ENCODE measurements at places on chromosomes 16 and 17.

DNA sequence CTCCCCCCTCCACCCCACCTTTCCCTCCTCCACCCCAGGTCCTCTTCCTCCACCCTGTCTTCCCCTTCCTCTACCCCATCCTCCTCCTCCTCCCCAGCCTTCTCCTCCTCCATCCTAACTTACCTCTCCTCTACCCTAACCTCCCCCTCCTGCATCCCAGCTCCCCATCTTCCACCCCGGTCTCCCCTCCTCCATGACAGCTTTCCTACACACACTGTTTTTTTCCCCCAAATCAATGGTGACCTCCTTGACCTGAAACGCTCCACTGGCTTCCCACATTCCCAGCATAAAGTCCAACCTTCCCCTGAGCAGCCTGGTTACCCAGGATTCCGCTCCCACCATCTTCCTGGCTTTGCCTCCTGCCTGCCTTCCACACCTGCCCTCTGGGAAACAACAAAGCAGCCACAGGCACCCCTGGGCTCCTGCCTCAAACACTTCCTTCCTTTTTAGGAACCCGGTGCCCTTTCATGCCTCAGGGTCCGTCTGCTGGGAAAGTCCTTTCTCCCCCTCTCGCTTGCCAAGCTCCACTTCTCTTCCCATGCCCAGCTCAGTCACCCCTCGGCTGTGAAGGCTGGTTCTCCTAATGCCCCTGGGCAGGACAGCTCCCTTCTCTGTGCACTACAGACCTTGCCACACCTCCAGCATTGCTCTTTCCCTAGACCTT is 2.1 kb downstream of the RGS9 start:
- DNase-seq, result no peak

DNA sequence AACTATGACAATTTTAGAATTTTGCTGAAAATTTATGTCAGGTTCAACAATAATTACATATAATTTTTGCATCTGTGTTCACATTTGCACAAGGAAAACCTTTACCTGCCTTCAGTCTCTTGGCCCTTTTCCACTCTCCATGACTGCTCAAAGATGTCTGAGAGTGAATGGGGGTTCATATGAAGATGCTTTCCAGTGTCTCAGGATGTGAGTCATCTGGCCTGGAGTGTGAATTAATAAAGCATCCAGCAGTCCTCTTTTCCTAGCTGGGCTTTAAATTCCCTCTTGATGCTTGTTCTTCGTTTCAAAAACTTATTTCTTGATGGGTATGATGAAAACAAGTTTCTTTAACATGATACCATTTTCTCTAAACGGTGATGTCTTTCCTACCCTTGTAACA is 99.9 kb downstream of the CDK5R1 start:
- DNase-seq, result no peak

DNA sequence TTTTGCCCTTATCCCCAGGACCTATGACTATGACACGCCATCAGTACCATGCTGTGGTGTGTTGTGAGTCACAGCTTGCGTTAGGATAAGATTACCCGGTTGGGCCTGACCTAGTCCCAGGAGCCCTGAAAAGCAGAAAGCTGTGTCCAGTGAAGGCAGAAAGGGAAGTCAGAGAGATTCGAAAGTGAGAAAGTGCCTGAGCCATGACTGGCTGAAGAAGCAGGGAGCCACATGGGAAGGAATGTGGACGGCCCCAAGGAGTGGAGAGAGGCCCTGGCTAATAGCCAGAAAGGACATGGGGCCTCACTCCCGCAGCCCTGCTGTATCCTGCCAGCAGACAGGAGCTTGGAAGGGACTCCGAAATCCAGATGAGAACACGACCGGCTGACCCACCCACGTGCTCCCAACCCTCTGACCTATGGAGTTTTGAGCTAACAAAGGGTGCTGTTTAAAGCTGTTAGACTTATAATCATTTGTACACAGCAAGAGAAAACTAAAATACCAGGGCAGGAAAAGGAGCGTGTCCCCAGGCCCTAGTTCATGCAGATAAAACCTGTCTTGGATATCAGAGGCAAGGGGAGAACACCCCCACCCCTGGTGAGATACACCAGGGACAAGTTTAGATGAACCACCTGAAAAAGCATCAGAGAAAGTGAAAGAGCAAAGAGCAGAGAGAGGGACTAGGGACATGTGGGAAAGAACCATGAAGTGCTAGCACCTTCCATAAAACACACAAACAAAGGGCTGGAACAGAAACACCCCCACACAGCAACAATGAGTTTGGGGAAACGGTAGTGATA is 115.3 kb downstream of the SLC39A11 start:
- no peak for DNase-seq

- DNase-seq, result no peak
Observed at GRCh38 chr17:62075308-62075815, 10.3 kb upstream of the MED13 start.

DNA sequence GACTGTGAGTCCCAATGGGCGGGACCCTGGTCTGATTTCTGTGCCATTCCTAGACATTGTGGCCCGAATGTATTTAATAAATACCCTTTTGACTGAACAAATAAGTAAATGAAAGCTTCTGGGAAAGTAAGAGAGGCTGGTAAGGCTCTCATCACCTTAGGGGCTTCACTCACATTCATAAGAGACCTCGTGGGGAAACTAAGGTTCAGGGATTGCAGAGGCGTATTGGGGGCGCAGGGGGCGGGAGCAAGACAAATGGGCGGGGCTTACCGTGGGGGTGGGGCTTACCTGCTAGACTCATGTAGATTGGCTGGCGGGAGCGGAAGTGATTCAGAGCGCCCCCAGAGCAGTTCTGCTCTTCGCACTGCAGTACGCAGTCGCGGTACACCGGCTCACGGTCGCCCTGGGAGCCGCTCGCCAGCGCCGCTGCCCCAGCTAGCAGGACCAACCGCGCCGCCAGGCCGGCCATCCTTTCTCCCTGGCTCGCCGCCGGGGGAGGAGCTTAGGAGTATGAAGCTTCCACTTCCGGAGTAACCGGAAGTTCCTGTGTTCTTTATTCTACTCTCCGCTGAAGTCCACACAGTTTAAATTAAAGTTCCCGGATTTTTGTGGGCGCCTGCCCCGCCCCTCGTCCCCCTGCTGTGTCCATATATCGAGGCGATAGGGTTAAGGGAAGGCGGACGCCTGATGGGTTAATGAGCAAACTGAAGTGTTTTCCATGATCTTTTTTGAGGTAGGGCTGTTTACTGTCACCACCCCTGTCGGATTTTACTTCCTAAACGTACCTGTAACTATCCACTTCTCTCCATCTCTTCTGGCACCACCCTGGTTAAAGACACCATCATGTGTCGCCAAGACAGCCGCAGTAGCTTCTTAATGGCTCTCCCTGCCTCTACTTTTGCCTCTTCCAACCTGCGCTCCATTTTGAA is at the start of gene PGAP3:
PGAP3 (minus strand) TSS at position 512 of the 929 bp plus-strand sequence; CDS start at position 469, 43 bp downstream.
- no peak for DNase-seq

- DNase-seq, result no peak
Observed at GRCh38 chr16:70705056-70705455, 19.2 kb upstream of the MTSS2 start.

GRCh38 chr17:13476720-13477119 is 125.0 kb downstream of the HS3ST3A1 start:
- DNase-seq, result no peak

DNA sequence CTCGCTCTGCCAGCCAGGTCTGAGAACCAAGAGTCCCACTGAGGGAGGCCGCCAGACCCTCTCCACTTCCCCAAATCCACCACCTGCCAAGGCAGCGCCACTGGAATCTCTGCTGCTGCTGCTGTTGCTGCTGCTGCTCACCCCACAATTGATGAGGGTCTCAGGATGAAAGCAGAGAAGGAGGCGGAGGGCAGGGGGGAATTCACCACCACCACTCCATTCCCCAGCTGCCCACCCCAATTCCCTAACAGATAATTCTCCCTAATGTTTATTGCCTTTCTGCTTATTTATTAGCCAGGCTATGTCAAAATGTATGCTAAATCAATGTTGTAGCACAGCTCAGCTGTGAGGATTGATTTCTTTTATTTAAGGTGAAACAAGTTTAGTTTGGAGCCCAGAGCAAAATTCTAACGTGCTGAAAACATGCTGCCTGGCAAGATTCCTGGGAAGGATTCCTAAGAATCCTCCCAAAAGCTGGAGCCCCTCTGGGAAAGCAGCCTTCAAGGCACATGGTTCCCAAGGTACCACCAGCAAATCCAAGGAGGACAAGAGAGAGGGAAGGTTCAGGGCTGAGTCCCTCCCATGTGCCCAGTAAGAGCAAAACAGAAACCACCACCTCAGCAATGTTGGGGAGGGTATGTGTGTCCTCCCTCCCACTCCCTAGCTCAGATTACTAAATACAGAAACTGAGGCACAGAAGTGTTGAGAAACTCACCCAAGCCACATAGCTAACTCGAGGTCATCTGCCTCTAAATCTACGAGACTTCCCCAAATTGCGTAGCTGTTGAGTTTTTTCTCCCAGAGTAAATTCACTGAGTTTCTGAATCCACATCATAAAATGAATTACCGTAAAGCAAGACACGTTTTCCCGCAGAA is 12.2 kb upstream of the CDH5 start:
- DNase-seq, result no peak

DNA sequence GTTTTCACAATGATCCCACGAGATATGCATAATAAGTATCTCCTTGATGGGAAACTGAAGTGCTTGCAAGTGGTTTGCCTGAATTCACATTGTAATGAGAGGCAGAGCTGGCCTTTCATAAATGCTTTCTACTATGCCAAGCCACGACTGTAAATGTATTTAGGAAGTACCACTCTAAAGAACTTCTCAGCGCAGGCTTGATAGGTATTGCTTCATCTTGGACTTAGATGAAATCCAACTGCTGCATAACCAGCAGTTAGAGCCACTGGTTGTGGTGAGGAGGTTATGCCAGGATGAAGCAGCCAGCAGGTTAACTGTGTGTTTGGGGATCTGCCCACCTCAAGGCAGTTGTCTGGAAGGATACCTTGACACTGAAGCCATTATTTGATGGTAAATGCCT is 26.8 kb downstream of the MARCHF10 start:
- DNase-seq, result no peak

- no peak for DNase-seq
Observed at GRCh38 chr17:13735861-13736260, 134.1 kb upstream of the HS3ST3A1 start.

DNA sequence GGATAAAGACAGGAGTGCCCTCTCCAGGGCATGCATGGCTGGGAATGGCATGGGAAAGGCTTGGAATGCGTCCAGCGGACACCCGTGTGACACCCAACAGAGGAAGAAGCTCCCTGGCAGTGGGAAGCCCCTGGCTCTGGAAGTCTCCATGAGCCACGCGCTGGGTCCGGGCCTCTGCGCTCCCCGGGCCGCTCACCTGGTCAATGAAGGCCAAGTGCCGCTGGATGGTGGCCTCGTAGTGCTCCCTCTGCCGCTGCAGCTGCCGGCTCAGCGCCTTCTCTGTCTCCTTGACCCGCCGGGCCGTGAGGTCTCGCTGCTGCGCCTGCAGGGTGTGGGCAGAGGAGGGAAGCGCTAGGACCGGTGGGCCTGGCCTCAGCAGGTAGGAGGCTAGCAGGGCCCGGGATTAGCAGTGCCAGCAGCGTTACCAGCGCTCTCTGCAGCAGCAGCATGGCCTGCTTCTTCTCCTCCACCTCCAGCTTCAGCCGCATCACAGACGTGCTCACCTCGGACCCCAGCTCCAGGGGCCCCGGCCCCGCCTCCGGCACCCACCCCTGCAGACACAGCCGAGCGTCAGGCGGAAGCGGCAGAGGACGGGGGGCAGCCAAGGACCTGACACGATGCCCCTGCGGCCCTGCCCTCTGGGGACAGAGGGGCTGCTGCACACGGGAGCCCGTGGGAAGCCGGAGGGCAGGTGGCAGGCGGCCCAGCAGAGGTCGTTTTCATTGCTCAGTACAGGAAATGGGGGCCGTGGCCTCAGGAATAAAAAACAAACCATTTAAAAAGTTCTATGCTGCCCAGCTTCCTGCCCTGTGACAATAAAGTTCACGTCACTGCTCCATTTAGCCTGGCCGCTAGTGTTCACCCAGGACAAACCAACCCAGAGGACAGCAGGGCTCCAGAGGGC is 26.0 kb downstream of the CEP131 start:
- no peak for DNase-seq

GRCh38 chr16:22333457-22333994 is 36.3 kb downstream of the POLR3E start:
- DNase-seq, result no peak

DNA sequence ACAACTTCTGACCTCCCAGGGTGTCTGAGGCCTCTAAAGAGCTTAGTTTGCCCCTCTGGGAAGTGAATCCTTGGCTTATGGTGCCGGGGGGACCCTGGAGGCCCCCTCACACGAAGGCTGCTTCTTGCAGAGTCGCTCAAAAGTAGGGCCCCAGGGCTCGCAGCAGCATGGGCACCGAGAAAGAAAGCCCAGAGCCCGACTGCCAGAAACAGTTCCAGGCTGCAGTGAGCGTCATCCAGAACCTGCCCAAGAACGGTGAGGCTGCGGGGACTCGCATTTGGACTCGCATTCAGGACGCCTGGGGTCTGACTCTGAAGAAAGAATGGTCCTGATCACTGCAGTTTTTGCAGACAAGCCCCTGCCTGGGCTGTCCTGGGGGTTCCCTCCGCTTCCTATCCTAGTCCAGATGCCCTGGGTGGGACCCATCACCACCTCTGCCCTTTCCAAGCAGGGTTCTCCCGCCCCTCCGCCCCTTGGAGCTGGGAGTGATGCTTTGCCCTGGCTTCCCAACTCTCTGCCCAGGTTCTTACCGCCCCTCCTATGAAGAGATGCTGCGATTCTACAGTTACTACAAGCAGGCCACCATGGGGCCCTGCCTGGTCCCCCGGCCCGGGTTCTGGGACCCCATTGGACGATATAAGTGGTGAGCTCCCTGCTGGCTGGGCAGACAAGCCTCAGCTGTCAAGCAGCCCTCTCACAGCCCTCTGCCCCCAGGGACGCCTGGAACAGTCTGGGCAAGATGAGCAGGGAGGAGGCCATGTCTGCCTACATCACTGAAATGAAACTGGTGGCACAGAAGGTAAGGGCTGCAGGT is 698 bp downstream of the ACBD4 start:
- no peak for DNase-seq

GRCh38 chr16:69440250-69440649 is 15.8 kb downstream of the CYB5B start:
- no peak for DNase-seq

DNA sequence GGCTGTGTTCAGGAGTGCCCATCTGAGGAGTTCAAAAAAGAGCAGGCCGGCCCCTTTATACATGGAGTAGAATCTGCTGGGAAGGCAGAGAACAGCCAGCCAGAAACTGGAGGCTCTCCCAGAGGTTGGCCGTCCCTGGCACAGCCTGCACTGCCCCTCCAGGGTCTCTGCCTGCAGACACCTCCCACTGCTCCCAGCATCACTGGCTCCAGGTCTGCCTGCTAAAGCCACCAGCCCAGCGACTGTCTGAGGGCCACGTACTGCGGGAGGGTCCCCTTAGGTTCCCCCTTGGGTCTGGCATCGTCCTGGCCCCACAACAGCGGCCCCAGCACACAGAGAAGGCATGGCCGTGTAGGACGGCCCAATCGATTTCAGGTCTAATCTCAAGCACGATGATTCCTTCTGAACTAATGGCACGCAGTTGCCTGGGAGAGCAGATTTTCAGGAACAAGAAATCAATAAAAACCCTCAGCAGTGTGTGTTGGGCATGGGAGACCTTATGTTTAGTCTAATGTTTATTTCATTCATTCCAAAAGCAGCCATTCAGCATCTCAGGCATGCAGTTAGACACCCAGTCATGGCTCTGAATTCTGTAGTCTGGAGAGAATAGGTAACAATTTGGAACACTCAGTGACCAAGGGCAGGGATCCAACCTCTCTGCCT is 95.6 kb downstream of the PGS1 start:
- DNase-seq, result no peak
